Activated CD4-positive, CD25-positive, alpha-beta regulatory T cell treated with anti-CD3 and anti-CD28 coated beads, Interleukin-2, amount 50 U/mL, for 72 hours (primary cell): ENCODE measurements at places on chromosomes 1 and 21.

- peak; percentile 88 for DNase-seq
Measured at GRCh38 chr1:31938184-31938975, at the start of gene PTP4A2. Gene PTP4A2, minus strand, starts transcription at chr1:31938368. Its CDS starts 19,303 bp downstream, at chr1:31919065.

- no peak for DNase-seq
Measured at GRCh38 chr1:46102769-46103476, 29.5 kb downstream of the PIK3R3 start.

GRCh38 chr1:93980320-93981273 is 71.4 kb upstream of the GCLM start:
- no peak for DNase-seq

DNA sequence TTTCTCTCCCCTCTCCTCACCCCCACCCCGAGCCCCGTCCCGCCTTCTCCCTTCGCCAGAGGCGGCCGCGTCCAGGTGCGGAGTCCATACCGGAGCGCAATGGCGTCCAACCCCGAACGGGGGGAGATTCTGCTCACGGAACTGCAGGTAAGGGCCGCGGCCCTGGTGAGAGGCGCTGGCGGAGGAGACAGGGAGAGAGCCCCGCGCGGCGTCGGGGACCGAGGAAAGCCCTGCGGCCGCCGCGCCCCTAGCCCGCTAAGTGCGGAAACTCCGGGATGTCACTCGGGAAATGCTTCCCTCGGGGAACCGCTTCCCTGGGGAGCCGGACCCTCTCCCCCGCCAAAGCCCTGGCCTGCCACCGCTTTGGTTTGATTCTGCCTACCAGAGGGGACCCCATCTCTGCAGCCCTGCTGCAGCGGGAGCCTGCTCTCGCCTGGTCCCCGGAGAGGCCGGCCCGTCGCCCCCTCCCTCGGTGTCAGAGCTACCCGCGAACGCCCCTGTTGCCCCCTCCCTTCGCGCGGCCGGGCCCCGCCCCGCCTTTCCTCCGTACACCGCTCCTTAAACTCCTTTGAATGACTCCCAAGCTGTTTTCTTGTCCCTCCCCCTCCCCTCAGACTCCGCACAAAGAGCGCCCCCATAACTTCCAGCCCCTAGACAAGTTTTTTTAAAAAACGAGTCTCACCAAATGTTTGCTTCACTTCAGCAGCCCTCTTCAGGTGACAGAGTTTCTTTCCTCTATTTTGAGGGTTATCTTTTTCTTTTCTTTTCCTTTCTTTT is 597 bp downstream of the PKN2 start:
- DNase-seq = peak; percentile 60
